ENCODE measurements at places on chromosomes 3 and 15.

- no peak for DNase-seq
Observed at GRCh38 chr15:88382482-88382983, 84.7 kb downstream of the MRPL46 start.

GRCh38 chr3:140494970-140495369 is 182.9 kb upstream of the TRIM42 start:
- DNase-seq, result no peak

GRCh38 chr15:39908186-39908585 is 11.9 kb downstream of the GPR176 start:
- peak; percentile 89 for DNase-seq

DNA sequence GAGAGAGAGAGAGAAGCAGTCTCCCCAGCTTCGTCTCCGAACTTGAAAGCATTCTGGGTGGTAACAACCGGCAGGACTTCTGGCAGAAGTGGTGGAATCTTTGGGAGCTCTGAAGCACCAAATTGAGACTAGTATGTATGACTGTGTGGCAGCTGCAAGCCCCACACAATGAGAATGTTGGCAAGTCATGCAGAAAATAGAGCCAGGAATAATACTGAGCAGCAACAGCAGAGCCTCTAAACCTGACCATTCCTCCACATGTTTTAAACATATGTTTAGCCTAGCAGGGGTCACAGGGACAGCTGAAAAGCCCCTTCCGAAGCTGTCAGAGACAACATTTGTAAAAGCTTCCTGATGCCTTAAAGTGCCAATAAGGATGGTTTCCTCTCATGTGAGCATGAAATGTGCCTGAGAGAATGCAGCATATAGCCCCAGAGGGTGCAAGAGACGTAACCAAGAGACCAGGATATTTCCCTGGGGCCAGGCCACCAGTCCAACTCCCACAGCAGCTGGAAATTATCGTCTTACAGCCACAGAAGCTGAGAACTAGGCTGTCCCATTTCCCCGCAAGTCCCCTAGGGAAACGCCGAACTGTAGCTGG is 178.6 kb upstream of the CCDC54 start:
- DNase-seq, result peak; percentile 70

GRCh38 chr3:140247775-140248174 is 312.8 kb downstream of the CLSTN2 start:
- DNase-seq, result no peak
